Hematopoietic multipotent progenitor cell treated with erythropoietin and hydrocortisone succinate and interleukin-3 and kit ligand, for 8 days (in vitro differentiated cells): ENCODE measurements at places on chromosomes 5 and 9.
A peak's percentile ranks its signal among the peaks of the same experiment; 100 is the strongest.

- DNase-seq, result no peak
Measured at GRCh38 chr9:96450613-96451528, 902 bp downstream of the HABP4 start.

DNA sequence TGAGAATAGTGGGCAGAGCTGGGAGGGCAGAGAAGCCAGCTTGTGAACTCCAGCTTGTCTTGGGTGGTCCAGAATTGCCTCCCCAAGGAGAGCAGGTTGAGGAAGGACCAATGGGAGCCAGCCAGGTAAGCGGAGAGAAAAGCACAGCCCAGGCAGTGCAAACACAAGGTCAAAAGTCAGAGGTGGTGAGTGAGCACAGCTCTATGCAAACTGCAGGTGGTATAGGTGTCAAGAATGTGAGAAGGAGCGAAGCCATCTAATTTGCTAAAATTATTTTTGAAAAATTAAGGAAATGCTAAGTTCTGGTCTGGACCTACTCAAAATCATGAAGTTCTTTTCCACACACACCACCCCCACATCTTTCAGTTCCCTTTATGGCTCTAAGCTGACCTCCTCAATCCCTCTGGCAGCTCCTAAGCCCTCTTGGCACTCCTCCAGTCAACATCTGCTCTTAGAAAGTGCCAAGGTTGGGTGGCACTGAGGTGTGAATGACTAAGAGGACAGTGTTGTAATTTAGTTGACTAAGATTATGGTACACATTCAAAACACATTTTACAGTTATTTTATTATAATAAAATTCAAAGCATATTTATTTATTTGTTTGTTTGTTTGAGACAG, 6.6 kb upstream of the OTULINL start:
- peak; percentile 6 for DNase-seq

DNA sequence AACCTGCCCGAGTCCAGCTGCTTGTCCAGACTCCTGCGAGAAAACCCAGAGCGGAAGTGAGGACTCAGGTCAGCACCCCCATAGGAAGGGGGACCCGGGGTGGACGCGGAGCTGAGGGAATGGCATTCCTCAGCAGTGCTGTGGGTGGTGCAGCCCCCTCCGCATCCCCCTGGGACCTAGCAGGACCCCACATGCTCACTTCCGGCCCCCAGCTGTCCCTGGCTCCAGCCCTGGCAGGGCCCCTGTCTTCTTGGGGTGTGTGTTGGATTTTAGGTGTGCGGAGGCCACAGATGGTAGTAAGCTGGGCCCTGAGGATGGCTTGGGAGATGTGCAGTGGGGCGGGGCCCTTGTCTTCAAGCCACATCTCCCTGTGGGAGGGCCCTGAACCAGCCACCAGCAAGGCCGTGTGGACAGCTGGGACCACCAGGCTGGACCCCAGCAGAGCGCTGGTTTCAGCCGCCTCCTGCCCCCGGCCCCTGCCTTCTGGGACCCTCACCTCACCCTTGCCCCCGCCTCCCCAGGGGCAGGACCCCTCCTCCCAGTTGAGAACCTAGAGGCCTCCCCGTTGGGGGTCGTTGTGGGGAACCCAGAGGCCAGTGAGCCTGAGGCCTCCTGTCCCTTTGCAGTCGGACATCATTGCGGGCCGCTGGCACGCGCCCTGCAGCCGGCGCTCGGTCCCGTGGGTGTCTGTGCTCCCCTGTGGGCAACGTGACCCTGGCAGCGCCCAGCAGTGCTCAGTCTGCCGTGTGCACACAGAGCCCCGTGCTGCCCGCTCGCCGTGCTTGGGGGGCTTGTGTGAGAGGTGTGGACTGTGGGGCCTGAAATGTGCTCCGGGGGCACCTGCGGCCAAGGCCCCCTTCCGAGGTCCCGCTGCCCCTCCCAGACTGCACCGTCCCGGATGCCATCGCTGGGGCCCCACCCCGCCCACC, 10.8 kb upstream of the SLC9A3 start:
- DNase-seq, result no peak

- peak; percentile 48 for DNase-seq
Measured at GRCh38 chr5:109411627-109412026, 1.9 kb upstream of the PJA2 start.

DNA sequence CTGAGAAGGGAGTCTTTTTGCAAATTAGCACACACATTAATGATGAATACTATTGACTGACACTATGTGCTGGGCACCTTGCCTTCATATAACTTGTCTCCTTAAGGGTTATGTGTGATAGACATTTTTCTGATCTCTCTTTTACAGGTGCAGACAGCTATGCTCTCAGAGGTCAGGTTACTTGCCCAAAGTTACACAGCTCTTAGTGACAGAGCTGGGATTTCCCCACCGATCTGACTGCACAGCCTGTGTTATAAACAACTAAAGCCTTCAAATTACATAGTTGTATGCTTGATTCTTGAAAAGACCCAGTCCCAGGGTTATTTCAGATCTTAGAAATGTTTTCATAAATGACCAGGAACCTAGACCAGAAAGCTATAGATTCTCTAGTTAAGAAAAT, 462.7 kb downstream of the EBF1 start:
- no peak for DNase-seq

GRCh38 chr9:126695186-126695585, 81.5 kb downstream of the LMX1B start:
- DNase-seq, result no peak

- DNase-seq, result no peak
Measured at GRCh38 chr5:81003811-81004386, 43.7 kb downstream of the RASGRF2 start.

- no peak for DNase-seq
Measured at GRCh38 chr9:104950838-104951237, 22.9 kb upstream of the ABCA1 start.

DNA sequence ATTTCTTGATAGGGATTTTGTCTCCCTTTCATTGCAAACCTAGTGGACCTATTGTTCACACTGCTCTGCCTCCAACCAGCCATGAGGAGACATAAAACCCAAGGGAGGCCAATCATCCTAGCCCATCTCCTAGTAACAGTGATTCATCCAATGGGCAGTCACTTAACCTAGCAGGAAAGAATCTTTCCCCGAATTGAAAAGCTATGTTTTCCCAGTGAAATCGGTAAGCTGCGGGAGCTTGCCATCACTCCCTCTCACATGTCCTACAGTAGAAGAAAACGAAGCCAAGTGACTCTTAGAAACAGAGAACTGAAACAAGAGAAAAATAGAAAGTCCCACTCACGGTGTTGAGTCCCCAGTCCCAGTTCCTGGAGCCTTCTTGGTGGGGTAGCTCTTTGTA, 123.3 kb downstream of the SUSD1 start:
- no peak for DNase-seq

- no peak for DNase-seq
Measured at GRCh38 chr9:35653611-35654010, 2.9 kb upstream of the SIT1 start.

- no peak for DNase-seq
Measured at GRCh38 chr9:68751556-68751955, 46.5 kb downstream of the PIP5K1B start.
